Cardiac septum (tissue), 1 donor: ENCODE measurements at places on chromosomes 3 and 15.
A peak's percentile ranks its signal among the peaks of the same experiment; 100 is the strongest.

- no peak for DNase-seq
These were observed 16.0 kb downstream of the NRROS start for GRCh38 chr3:196655496-196655895.

GRCh38 chr3:48129921-48130320 is 58.3 kb downstream of the CDC25A start:
- DNase-seq: no peak

DNA sequence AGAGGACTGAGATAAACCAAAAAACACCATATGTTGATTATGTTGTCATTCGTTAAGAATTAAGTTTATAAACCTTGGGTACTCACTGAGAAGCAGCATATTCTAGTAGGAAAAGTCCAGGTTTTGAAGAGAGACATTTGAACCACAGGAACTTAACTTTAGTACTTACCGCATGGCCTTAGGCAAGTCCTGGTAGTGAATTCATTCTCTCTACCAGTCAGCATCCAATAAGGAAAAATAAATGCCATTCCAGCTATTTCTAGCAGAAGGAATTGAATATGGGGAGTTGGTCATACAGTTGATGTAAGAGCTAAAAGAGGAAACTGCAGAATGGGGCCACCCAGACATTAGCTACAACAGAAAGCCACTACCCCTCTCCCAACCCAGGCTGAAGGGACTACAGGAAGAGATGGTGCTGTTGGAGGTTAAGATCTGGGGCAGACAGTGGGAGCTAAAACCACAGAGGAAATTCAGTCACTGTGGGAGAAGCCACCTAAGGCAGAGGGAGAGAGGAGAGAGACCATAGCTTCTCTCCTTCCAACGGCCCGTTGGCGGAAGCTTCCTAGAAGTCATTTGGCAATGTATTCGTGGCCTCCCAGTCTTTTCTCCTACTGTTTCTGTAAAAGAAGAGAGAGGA is 133.8 kb upstream of the RARB start:
- no peak for DNase-seq

DNA sequence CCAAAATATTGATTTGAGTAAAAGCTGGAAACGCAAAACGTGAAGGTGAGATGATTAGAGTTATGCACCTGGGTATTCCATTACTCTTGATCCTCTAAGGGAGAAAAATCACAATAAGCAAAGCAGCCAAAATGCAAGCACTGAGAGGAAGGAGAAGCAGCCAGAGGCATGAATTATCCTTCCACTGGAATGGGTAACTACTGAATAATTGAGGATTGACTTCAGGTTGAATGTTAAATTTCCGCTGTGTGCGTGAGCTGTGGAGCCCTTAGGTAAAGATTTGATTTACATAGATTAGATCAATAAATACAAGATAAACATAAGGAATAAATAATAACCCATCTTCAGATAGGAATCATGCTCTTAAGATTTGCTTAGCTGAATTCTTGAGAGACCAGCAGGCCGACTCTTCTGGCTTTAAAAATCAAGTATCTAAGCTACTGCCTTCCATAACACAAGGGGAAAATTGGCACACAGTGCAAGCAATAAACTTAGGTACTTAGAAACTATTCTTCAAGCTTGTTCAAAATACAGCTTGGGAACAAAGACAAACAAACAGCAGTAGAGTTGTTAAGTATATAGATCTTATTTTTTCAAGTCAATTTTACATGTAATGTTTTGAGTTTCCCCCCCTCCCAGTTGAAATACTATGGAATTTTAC is 1459.5 kb downstream of the ZPLD1 start:
- DNase-seq: no peak

DNA sequence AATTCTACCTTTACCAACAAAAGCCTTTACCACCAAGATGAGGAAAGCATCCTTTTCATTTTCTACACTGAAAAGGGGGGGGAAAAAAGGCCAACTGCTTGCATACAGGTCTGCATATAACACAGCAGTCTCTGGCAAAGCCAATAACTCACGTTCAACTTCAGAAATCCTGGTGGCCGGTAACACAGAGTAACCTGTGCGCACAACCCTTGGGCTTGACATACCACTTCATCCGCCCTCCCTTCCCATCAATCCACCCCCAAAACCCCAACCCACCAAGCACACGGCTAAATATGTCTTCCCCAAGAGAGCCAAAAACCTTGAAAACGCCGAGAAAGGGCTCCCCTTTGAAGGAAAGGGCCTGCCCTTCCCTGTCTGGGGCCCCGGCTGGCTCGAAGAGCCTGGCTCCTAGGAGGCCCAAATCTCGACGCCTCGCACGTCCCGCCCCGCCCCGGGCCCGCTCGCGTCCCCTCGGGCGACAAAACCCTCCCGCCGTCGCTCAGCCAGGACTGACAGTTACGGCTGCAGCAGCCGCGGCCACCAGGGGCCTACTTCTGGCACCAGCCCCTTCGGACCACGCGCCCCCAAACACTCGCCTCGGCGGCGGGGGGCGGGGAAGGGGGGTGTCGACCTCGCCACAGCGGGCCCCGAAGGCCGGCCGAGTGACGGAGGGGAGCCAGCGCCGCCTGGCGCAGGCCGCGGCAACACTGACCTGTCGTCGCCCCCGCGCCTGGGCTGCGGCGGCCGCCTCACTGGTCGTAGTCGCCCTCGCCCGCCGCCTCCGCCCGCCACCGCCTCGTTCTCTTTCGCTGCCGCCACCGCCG is 835 bp downstream of the UBE3A start:
- DNase-seq: peak; percentile 74

- no peak for DNase-seq
These were observed 47.9 kb upstream of the DCLK3 start for GRCh38 chr3:36812240-36812639.

DNA sequence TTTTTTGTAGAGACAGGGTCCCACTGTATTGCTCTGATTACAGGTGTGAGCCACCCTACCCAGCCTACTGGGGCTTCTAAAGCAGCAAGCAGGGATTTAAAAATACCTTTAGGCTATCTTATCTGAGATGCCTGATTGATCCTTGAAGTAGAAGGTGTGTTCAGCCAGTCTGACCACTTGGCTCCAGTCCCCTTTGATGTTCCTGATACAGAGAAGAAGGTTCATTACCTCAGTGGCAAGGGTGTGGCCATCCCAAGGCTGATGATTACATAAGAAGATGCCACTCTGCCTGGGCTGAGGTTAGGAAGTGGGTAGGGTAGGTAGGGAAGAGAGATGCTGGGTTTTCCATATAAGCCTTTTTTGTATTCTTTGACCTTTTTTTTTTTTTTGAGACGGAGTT is 11.2 kb upstream of the DCAF1 start:
- no peak for DNase-seq
